ENCODE measurements at places on chromosomes 12 and 14.
A peak's percentile ranks its signal among the peaks of the same experiment; 100 is the strongest.

GRCh38 chr14:67517083-67517482, 16.0 kb upstream of the PLEKHH1 start:
- peak; percentile 14 for DNase-seq

DNA sequence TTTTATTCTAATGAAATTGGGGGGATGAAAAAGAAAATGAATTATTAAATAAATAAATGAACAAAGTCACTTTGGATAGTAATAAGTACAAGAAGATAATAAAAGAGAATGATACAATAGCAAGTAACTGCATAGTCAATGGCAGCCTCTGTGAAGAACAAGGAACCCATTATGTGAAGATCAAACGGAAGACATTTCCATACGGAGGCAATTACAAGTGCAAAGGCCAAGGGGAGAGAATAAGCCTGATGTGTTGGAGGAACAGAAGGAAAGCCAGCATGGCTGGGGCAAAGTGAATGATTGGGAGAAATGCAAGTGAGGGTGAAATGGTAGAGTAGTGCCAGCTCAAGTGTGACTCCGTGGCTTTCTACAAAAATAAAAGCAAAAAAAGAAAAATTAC, 43.9 kb upstream of the CHPT1 start:
- no peak for DNase-seq

DNA sequence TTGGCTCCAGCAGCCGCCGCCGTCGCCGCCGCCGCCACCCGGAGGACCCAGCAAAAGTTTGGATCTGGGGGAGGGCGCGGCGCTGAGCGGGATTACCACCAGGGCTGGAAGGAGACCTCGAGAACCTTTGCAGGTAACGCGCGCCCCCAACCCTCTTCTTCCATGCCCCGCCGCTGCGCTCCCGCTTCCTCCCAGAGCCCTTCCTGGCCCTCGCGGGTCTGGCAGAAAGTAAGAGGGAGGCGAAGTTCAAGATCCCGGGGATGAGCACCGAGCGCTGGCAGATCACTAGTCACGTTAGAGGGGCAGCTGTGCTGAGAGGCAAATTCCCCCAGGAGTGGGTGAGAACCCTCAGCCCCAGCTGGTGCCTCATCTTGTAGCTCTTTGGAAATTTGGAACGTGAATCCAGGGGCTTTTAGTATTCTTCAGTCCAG, 3.9 kb downstream of the FLRT2 start:
- peak; percentile 31 for DNase-seq

DNA sequence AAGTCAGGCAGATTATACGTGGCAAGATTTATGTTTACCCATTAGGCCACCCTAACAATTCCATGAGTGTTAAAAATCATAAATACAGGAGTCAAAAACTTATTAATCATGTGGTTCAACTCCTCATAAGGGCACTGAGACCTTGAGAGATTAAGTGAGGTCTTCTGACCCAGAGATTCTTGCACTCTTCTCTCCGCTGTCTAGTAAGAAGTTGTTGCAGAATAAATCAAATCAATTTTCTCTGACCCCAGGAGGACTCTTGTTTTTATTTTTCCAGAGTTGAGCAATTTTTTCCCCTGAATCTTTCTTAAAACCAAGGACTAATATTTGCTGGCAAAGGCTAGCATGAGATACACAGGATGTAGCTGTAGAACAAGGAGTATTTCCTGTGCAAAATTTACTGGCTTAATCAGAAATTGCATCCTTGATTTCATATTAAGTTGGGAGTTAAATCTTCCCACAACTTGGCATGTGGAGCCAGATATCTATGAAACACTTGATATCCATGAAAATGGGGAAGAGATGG, 90.9 kb upstream of the PTHLH start:
- DNase-seq, result no peak

DNA sequence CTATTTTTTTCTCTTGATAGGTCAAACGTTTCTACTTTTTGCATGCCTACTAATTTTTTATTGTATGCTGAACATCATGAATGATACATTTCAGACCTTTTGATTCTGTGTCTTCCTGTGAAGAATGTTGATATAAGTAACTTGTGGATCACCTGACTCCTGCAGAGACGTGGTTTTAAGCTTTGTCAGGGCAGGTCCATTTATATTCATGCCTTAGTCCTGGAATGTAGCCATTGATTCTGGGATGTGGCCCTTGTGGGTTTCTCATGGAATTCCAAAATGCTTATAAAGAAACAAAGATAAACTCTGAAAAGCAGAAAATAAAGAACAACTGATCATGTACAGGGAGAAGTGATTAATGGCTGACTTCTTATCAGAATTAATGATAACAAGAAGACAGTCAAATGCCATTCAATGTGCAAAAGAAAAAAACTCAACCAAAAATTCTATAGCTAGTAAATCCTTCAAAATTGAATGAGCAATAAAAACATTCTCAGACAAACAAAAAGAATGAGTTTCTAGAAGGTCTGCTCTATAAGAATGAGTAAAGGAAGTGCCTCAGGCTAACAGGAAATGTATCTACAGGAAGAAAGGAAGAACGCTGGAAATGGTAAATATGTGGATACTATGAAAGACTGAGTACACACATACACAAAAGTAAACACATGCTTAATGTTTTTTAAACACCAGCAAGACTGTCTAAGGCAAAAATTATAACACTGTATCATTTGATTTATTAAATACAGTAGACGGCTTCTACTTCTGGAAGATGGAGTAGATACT, 284.8 kb upstream of the DIO3 start:
- no peak for DNase-seq

DNA sequence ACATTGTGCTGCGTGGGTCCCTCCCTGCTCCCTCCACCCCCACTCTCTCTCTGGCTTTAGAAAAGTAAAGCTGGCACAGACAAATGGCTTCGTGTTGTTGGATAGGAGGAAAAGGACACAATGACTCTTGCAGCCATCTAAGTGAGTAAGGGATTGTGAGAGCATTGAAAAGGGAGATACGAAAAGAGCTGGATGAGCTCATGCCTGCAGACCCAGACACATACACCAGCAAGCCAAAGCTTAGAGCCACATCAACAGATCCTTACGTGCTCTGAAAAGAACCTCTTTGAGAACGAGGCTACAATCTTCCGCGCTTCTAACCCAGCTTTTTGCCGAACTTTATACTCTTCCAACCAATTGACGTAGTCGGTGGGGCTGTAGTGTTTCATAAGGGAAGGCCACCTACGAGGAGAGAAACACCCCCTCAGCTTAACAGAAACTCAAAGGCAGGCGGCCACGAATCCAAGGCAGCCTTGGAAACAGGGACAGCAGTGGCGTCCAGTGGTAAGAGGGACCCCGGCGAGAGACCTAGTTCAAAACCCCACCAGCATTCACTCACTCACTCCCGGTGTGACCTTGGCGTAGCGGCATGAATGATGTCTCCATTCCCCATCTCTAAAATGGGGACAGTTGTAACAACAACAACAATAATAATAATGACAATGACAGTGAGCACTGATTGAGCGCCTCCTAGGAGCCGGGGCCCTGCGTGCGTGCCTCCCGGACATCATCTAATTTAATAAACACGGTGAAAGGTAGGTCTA, 1.1 kb downstream of the FBXO21 start:
- peak; percentile 24 for DNase-seq

DNA sequence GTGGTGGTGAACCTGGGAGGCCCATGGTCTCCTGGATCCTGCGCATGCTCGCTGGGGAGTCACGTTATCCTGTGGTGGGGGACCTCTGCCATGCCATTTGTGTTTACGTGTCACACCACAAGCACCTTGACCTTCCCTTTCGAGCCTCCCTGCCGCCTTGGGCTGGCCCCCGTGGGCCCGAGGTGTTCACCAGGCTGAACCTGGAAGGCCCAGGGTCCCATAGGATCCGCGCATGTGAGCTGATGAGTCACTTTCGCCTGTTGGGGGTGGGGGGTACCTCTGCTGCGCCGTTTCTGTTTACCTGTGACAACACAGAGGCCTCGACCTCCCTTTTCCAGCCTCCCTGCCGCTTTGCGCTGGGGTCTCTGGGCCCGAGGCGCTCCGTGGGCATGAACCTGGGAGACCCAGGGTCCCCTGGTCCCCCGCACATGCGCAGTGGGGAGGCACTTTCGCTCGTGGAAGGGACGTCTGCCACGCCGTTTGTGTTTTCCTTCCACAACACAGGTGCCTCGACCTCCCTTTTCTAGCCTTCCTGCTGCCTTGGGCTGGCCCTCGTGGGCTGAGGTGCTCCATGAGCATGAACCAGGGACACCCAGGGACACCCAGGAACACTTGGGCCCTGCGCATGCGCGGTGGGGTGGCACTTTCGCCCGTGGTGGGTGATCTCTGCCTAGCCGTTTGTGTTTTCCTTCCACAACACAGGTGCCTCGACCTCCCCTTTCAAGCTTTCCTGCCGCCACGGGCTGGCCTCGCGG, 334.1 kb downstream of the ALG10 start:
- DNase-seq, result no peak

DNA sequence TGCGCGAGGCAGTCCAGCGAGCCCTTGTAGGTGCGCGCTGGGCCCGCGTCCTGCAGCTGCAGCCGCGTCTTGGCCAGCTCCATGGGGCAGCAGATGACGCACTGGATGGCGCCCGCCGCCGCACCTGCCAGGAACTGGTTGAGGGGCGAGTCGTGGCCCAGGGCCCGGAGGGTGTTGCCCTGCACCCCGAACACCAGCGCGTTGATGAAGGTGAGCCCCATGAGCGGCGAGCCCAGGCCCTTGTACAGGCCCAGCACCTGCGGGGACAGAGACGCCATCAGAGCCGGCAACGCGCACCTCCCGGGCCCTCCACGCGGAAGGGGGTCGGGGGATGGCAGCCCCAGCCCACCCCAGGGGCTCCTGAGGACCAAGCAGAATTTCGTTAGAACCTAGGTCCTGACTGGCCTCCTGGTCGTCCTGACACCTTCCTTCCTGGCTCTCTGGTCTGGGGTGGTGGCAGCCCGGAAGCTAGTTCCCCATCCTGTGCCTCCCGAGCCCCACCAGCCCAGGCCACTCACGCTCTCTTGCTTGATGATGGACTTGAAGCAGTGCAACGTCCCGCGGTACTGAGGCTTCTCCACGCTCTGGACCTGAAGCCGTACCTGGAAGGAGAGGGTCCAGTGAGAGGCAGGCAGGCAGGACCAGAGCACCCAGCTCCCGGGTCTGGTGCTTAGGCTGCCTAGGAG, 13.3 kb downstream of the SLC25A29 start:
- DNase-seq, result no peak

DNA sequence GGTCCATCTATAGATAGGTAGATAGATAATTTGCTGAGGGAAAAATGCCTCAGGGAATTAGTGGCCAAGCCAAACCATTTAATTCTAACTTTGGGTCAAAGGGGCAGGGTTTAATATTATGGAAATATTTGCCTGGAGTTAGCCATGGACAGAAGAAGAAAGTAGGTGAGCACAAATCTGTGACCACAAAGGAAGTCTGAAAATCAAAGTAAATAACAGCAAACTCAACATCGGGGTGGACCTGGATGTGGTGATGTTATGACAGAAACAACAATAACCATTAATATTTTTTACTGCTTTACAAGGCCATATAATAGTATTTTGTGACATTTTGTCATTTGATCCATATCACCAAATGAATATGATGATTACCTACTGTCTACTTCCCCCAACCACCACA, 578.0 kb upstream of the MGAT4C start:
- DNase-seq, result no peak

GRCh38 chr14:95370076-95370475, 50.4 kb upstream of the CLMN start:
- DNase-seq, result no peak

- no peak for DNase-seq
Observed at GRCh38 chr14:58713677-58714076, 75.9 kb downstream of the DACT1 start.

GRCh38 chr14:34355584-34356263, 106.3 kb downstream of the SPTSSA start:
- DNase-seq, result peak; percentile 24

- no peak for DNase-seq
Observed at GRCh38 chr12:99553461-99553860, 94.1 kb upstream of the GARIN6 start.

Data from fibroblast of skin of scalp (primary cell).